ENCODE measurements at places on chromosomes 3 and 15. TPM values are rescaled to one million over a fixed set of nuclear protein-coding genes. Genes with fewer than 3 reads are reported as not detected.

- H3K36me3 ChIP-seq, result no peaks in the 10 kb centered on the region
- DNase-seq, result no peak
Observed at GRCh38 chr3:25540273-25540672, 112.2 kb downstream of the RARB start.

DNA sequence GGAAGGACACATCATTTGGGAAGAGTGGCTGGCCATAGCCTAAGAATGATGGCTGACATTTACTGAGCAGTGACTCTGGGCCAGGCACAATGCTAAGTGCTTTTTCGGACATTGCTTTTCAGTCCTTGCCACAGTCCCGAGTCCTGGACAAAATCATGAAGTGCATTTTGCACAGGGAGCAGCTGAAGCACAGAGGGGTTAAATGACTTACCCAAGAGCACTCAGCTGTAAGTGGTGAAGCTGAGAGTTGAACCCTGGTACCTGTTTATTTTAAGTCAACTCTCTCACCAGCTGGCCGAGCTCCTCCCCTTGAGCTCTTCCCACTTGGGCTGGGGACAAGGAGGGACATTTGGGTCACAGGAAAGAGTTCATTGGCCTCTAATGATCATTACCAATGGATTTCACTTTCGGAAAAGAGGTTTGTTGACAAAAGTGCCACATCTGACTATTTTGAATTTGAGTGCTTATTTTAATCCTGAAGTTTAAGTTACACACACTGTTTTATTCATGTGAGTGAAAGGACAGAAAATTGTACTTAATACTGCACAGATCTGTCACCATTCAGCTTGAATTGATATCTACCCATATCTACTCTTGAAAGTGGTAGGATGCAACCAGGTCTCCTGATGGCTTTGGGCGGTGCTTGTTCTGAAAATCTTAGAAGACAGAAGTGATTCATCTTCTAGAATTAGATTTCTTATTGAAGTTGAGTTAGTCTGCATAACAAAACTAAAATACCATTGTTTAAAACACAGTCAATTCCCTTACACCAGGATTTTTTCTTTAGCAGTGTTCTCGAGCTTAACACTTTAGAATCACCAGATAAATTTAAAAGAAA is 368.7 kb upstream of the PROK2 start:
- H3K36me3 ChIP-seq, result no peaks in the 10 kb centered on the region
- H3K4me1 ChIP-seq, result peaks cover 5% of the 10 kb centered on the region
- no peak overlapping the region for H3K27ac ChIP-seq
- H3K27me3 ChIP-seq, result peaks cover 18% of the 10 kb centered on the region

DNA sequence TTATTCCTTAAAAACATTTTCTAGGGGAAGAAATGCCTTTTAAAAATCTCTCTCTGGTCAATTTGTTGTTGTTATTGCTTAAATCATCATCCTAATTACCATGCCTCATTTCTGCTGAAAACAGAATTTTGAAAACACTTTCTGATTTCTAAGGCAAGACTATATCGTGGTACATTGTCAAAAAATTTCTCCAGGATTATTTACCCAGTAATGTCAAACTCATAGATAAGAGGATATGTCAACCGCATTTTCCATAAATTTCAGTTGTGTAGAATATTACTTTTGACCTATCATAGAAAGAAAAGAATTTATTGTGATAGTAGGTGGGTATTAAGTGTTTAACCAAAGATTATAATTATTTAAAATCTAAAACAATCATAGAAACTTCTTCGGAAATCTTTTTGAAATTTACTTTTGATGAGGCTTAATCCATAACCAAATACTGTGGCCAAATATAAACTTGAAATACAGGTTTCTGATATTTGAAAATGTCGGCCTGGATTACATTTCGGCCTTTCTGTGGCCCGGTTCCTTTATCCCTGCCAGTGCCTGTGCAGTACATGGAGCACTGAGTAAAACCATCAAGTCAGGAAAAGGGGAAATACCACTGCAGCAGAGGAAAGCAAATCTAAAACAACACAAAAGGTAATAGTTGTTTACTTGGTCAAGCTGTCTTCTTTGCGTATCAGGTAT is 173.4 kb downstream of the MYRIP start:
- no peaks in the 10 kb centered on the region for H3K36me3 ChIP-seq
- H3K4me3 ChIP-seq, result no peak overlapping the region
- H3K27me3 ChIP-seq, result no peaks in the 10 kb centered on the region
- H3K27ac ChIP-seq, result no peak overlapping the region
- H3K4me1 ChIP-seq, result no peaks in the 10 kb centered on the region

DNA sequence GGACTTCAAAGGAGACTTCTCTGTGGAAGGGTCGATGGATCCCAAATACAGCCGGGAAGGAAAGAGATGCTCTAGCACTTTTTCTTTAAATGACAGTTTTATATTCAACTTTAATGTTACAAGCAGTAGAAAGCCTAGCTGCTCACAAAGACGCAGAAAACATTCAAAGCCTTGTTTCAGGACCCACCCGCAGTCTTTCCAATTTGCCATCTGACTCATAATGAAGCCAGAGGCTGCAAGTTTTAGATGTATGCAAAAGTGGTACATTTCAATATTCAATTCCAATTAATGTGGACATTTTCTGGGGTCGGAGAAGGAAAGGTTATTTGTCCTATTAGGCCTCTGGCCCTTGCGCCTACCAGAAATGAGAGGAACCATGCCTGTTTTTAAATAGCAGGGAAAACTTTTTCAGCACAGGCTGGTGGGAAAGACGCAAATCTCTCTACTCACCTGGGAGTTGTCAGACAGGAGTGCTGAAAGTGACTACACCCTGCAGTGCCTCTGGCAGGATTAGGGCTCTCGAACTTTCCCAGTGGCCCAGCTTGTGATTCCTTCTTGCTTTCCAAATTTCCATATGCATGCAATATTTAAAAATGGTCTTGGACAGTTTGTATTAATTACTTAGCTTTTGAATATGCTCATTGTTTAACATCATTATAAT is 117.4 kb upstream of the MBNL1 start:
- no peak for DNase-seq
- H3K27me3 ChIP-seq, result no peaks in the 10 kb centered on the region
- no peak overlapping the region for H3K27ac ChIP-seq
- H3K4me3 ChIP-seq, result no peak overlapping the region
- no peaks in the 10 kb centered on the region for H3K36me3 ChIP-seq

The TRAT1 gene
- total RNA-seq, result 87.0 TPM

Data from T-helper 17 cell (primary cell).